HEK293T (cell line): ENCODE measurements at places on chromosomes 5 and 9.

- no peak for DNase-seq
Measured at GRCh38 chr9:19404283-19405075, 4.3 kb upstream of the ACER2 start.

DNA sequence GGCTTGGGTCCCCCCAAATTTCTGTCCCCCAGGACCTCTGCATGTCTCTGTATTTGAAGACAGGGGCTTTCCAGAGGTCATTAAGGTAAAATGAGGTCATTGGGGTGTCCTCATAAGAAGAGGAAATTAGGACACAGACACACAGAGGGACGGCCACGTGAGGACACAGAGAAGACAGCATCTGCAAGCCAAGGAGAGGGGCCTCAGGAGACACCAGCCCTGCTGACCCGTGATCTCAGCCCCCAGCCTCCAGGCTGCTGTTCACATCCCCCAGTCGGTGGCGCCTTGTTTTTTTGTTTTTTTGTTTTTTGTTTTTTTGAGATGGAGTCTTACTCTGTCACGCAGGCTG, 1.2 kb upstream of the CCDC183 start:
- DNase-seq, result no peak

DNA sequence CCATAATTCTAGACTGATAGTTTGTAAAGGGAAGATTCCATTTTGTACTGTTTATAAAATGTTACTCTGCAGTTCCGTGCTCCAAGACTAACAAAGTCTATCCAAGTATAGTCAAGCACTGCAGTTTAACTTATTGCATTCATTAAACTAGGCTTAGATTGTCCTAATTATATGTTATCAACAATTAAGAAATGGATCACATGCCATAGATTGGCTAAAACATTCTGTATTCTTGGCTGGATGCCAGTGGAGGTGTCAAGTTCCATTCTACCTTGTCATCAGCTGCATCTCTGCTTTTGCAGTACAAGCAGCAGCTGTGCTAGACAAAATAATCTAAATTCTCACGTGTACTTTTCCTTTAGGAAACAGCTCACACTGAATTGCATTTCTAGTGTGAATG, 69.4 kb upstream of the MEF2C start:
- DNase-seq, result peak; percentile 27

- DNase-seq, result no peak
Measured at GRCh38 chr9:88678431-88678830, 143.5 kb downstream of the NXNL2 start.

- DNase-seq, result no peak
Measured at GRCh38 chr5:138963763-138964371, 88.7 kb upstream of the LRRTM2 start.

DNA sequence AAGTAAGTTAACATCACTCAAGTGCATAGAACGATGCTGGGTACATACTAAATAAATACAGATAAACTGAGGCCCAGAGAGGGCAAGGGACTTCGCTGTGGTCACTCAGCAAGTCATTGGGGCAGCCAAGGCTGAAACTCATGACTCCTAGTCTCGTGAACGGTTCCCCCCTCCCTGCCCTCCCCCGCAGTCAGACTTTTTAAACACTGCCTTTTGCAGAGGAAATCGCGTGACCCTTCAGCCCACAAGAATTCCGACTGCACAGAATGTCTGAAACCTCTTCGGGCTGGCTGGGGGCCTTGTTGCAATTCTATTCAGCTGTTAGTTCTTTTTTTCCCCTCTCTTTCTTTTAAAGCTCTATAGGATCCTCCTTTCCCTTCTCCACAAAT, 28.1 kb downstream of the NEK6 start:
- no peak for DNase-seq

DNA sequence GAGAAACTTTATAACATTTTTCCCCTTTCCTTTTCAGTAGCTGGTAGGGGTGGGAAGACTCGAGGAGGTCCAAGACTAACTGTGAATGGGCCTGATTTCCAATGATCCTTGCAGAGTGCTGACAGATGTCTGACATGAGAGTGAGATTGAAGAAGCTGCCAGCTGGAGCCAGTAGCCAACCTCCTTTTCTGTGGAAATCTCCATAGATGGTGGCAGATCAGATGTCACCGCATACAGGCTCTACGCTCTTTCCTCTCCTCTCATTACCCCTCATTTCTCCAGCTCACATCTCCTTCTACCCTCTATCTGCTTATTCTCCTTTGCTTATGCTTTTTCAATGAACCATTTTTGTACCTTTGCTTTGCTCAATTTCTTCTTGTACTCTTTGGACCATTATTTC, 395.2 kb upstream of the TNC start:
- no peak for DNase-seq

- peak; percentile 38 for DNase-seq
Measured at GRCh38 chr9:132673355-132673754, 3.1 kb downstream of the GTF3C4 start.

DNA sequence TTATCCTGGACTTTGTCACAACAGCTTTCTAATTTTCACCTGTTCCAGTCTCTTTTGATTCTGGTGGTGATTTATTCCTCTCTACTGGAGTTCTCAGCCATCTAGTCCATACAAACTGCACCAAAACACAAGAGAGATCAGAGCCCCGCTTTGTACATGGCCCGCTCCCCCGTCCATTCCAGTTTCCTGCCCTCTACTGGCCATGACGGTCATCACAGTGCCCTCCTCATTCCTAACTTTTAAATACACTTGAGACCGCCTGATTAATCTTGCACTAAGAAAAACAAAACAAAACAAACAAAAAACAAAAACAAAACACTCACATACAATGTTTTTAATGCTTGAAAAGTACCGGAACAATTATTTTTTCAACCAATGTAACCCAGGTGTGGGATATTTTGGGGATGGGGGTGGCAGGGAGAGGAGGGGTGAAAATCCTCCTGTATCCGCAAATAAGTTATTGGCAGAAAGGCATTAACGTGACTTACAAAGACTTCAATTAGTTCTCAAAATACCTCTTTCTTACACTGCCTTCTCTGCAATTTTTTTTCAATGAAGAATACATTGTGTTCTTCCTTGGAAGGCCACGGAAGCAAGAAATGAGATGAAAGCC, 84.8 kb upstream of the PAM start:
- DNase-seq, result peak; percentile 65

DNA sequence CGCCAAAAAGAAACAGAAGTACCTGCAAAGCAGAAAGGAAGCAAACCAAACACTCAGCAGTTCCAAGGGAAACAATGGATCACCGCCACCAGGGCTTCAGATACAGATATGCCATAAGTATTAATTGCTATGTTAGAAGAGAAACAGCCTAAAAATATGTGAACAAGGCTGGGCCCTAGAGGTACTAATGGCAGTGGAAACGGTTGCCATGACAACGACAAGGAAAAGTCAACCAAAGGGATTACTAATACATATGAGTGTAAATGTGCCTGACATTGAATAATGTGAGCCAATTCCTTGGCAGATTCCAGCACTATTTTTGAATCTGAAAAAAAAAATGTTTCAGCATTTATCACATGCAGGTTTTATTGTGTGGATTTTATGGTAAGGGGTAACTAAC, 75.0 kb downstream of the CAVIN4 start:
- DNase-seq, result no peak

DNA sequence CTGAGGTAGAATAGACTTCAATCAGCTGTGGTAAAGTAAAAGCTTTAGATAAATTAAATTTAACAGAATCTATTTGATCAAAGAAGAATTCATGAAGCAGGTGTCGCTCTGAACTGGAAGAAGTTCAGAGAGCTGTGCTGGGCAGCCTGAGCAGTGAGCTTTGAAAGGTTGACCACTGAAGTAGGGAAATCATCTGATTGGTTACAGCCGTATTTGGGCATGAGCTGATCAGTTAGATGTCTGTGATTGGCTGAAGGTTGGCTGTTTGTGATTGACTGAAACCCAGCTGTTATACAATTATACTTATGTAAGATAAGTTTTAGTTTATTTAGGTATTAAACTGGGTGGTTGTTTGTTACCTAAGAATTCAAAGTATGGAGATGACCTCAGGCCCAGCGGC, 1174.6 kb downstream of the CDH9 start:
- DNase-seq, result no peak

DNA sequence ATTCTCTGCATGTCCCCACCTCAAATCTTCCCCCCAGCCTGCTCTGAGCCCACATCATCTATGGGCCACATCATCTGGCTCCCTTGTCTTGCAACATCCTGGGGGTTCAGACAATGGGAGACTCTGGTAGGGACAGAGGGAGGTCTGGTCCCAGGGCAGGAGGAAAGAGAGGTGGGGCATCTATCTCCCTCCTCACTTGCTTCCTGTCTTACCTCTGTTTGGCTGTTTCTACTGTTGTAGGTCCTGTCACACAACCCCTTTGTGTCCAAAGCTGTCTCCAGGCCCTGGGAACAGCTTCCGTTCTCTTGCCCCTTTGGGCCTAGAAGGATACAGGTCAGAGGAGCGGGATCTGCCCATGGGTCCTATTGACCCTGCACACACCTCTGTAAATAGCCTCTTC, 227.2 kb downstream of the NSG2 start:
- DNase-seq, result no peak
